ENCODE measurements at places on chromosomes 16 and 17. TPM values are rescaled to one million over a fixed set of nuclear protein-coding genes. Genes with fewer than 3 reads are reported as not detected.
A peak's percentile ranks its signal among the peaks of the same experiment; 100 is the strongest.

DNA sequence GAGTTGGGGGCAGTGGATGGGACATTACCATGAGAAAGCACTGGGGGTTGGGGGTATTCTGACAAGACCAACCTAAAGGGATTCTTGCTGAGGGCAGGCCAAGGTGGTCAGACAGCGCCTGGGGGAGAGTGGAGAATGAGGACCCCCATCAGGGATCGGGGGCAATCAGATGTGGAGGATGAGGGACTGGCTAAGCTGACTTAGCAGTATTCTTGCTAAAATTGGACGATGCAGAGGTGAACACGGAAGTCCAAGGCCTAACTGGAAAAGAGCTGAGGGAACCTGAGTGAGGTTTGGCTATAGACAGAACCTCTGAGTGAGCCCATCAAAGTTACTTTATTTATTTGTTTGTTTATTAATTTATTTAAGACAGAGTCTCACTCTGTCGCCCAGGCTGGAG is 9.2 kb downstream of the QPRT start:
- no peak for DNase-seq

DNA sequence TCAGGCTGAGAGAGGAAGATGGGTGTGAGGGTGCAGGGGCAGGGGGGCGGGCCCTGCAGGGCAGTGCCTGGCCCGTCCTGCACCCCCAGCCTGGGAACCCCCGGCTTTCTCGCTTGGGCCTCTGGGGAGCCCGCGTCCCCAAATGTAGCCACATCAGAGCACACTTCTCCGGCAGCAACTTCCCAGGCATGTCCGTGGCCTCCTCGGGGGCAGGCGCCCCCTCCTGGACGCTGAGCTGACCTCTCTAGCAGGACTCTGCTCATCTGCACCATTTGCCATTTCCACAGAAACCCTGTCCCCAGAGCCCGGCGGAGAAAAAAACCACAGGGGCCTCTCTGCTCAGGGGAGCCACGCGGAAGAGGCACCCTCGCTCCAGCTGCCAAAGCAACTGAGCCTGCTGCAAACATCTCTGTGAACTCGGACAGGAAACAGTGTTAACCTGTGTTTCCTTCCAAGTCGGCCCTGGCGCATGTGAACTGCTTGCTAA is 63.4 kb downstream of the KLHDC4 start:
- DNase-seq, result peak; percentile 28

- DNase-seq, result no peak
Measured at GRCh38 chr16:2054543-2055245, 6.9 kb downstream of the TSC2 start.

CALB2 gene
- not detected for total RNA-seq

SGCA gene
- not detected for total RNA-seq

Data from naive thymus-derived CD8-positive, alpha-beta T cell (primary cell).